Tibial nerve (tissue), 4 donors: ENCODE measurements at places on chromosomes 7 and 10. TPM values are rescaled to one million over a fixed set of nuclear protein-coding genes. Genes with fewer than 3 reads are reported as not detected.

The KLF14 gene
- not detected for total RNA-seq

The HOXA6 gene
- total RNA-seq: 11.1 TPM

The PPP1R17 gene
- 0.30 TPM for total RNA-seq

The CACNB2 gene
- 6.6 TPM for total RNA-seq

The ERVW-1 gene
- not detected for total RNA-seq

The TFR2 gene
- total RNA-seq: not detected

The LIPF gene
- total RNA-seq: not detected

The RBP3 gene
- total RNA-seq: not detected

The LIPM gene
- total RNA-seq: not detected

The NUP205 gene
- total RNA-seq: 68.2 TPM

The INA gene
- total RNA-seq: not detected

The NME8 gene
- total RNA-seq: not detected

The CYP3A5 gene
- 17.5 TPM for total RNA-seq

The GIMAP2 gene
- 7.2 TPM for total RNA-seq

The SLC18A3 gene
- not detected for total RNA-seq

The TFPI2 gene
- 0.44 TPM for total RNA-seq

The TMEM176A gene
- total RNA-seq: 35.4 TPM

The CYP3A4 gene
- 0.22 TPM for total RNA-seq

The STK32C gene
- total RNA-seq: 15.3 TPM

The AGR2 gene
- total RNA-seq: not detected

The CD36 gene
- total RNA-seq: 122 TPM

The HOXA1 gene
- total RNA-seq: 0.63 TPM

The RAPGEF5 gene
- 78.4 TPM for total RNA-seq

The TUBAL3 gene
- total RNA-seq: 0.21 TPM
